ENCODE measurements at places on chromosomes 3 and 15.

DNA sequence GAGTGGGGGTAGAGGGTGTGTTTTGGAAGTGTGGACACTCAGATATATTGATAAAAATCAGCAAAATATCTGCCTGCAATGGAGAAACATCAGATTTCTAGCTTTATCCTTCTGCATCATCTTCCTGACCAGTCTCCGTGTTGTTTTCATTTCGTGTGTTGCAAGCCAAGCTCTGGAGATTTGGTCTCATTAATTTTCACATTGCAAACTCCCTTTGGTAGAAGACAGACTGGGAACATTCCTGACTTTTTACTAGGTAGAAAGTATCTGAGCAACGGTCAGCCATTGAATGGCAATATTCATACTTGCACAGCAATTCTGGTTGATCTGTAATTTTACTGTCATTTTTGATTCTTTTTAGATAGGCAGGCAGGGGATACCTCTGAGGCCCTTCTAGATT lies 30.4 kb downstream of the FSTL1 start:
- no peak for DNase-seq

DNA sequence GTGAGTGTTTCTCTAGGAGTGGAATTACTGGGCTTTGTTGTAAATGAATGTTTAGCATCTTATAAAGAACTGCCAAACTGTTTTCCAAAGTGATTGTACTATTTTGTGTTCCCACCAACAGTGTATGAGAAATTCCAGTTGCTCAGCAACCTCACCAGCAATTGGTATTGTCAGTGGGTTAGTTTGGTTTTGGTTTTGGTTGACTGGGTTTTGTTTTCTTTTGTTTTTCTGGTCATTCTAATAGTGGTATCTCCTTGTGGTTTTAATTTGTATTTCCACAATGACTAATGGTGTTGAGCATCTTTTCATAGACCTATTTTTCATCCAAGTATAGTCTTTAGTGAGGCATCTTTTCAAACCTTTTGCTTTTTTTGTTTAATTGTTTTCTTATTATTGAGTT lies 27.1 kb downstream of the FILIP1L start:
- no peak for DNase-seq

DNA sequence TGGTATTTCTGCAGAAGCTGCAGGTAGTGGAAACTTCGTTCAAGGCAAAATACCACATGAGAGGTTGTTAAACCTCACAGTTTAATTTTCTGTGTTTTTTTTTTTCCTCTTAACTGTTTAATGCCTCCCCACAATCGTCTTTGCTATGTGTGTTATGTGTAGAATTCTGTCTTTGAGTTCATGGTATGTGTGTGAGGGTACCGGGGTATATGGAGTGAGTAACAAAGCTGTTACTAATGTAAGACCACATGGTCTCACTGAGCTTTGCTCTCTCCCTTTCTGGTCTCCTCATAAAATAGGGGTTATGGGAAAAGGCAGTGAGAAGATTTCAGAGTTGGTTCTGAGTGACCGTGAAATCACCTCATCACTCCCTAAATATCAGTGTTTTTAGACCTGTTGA lies 143.6 kb downstream of the USP13 start:
- DNase-seq: no peak

GRCh38 chr3:47410801-47411646 lies 30.2 kb downstream of the PTPN23 start:
- DNase-seq: no peak

GRCh38 chr3:48468329-48468731 lies 21.8 kb downstream of the ATRIP start:
- DNase-seq: no peak

Measured in CD4-positive, alpha-beta T cell treated with Interleukin-15 for 4 hours (primary cell).